ENCODE measurements at places on chromosomes 7 and 10.

GRCh38 chr10:80144696-80145131 lies 12.2 kb downstream of the PLAC9 start:
- DNase-seq: no peak

DNA sequence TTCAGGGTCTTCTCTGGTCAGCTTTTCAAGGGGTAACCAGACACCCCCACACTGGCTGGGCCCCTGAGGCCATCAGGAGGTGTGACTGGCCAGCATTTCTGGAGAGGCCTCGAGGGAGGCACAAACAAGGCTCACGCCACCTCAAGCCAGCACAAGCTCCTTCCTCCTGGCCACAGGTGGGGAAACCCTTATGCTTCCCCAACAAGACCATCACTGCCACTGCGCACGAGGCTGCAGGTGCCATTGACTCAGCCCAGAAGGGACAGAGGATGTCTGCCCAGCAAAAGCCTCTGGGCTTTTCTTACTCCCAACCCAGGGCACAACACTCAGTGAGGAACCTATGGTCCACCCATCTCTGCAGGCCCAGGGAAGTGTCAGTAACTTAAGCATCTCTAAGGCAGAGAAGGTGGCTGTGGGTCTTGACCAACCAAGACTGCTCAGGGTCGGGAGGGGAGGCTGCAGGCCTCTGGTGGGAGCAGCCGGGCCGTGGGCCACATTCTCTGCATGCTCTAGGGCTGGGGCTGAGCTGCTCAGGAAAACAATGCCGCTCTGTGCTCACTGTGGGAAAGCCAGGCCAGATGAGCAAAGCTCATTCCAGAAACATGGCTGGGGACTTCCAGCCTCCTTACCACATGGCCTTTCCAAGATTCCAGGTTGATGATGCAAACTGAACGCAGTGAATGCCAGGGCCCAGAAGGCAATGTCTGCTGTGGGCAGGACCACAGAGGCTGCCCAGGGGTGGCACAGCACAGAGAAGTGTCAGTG lies 24.2 kb upstream of the RASSF4 start:
- peak; percentile 58 for DNase-seq

DNA sequence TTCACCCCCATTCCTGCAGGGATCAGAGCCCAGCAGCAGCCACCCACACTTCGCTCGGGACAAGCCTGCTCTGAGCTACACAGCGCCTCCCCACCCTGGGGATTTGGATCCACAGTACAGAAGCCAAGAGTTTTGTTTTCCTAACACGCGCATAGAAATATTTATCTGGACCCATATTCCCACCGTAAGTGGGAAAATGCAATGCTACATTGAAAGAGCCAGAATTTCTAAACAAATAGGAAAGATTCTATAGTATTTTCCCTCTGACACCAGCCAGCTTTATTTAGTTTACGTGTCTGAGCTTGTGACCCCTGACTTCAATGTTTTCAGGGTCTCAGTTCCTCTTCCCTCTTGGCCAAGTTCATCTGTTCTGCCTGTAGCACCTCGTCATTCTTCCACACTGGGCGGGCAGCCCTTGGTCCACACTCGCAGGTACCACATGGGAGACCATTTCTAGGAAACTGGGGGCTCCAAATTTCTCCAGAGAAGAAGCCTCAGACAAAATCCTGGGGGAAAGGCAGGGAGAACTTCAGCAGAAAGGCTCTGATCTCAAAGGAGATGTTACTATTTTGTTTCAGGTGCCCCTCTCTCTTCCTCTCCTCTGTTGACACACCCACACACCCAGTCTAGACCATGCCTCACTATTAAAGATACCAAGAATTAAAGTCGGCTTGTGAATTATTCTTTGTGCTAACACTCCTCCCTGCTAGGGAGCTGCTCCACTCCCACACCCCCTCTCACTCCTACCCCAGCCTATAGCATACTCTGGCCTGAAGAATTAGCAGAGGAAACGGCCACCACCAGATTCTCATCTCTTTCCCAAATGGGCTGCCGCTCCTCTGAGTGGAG lies 116.0 kb upstream of the PCGF5 start:
- DNase-seq: peak; percentile 25

- DNase-seq: no peak
Observed at GRCh38 chr10:108051218-108051617, 886.7 kb upstream of the SORCS1 start.

DNA sequence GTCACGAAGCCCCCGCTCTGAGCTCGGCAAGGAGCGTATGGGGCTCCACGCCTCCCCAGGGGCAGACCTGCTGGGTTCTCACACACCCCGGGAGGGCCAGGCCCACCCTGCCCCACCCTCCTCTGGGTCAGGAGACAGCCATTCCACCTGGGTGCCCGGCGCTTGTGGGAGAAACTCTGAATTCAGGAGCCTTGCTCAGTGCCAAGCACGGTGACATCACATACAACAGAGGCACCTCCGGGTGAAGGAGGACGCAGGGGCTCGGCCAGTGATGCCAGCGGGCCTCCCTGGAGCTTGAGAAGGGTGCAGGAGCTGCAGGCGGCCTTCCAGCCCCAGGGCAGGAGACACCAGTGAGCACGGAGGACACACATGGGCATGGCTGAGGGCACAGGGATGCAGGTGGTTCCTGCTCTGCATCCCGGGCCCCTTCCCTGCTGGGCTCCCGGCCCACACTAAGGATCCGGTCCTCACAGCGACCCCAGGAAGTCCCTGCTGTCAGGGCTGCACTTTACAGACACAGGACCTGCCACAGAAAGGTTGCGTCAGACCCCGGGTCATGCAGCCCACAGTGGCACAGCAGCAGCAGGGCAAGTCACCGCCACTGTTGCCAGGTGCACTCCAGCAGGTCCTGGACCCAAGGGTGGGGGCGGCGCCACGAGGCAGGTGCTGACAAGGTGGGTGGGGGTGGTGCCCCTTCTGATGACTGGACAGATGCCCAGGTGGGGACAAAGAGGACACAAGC lies 108.0 kb downstream of the MAD1L1 start:
- no peak for DNase-seq

DNA sequence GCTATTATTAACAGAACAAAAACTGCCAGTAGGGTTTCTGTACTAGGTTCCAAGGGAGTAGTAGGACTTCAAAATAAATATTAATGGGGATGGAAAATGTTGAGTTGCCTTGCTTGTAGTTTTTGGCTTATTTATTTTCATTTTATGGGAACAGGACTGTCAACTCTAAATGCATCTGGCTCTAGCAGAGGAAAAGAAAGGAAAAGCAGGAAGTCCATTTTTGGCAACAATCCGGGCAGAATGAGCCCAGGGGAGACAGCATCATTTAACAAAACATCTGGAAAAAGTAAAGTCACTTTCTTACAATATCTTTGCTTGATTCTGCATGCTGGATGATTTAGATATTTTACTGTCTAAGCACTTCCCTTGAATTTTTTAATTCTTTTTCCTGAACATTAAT lies 69.4 kb downstream of the NOC3L start:
- DNase-seq: peak; percentile 97

- peak; percentile 20 for DNase-seq
Observed at GRCh38 chr7:27459021-27459730, 203.5 kb downstream of the HIBADH start.

DNA sequence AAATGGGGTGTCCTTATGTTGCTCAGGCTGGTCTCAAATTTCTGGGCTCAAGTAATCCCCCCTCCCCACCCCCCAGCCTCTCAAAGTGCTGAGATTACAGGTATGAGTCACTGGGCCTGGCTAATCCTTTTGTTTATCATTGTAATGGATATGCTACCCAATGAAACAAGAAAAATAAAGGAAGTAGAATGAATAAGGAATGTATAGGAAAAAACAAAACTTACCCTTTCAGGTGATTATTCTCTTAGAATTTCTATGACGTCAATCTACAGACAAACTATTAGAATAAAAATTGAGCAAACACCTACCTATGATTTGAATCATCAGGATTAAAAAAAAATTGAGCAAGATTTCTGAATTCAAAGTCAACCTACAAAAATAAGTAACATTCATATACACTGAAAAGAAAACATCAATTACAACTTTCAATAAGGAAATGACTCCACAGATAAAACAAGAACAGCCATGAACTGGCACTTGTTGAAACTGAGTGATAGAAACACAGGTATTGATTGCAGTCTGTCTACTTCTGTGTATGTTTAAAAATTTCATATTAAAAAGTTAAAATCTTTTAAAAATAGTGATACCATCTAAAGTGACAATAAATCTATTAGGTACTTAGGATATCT lies 12.2 kb downstream of the ADAM12 start:
- DNase-seq: no peak

- no peak for DNase-seq
Observed at GRCh38 chr7:2099048-2099957, 133.4 kb downstream of the MAD1L1 start.

GRCh38 chr7:139124084-139124914 lies 14.8 kb upstream of the ZC3HAV1 start:
- DNase-seq: no peak

DNA sequence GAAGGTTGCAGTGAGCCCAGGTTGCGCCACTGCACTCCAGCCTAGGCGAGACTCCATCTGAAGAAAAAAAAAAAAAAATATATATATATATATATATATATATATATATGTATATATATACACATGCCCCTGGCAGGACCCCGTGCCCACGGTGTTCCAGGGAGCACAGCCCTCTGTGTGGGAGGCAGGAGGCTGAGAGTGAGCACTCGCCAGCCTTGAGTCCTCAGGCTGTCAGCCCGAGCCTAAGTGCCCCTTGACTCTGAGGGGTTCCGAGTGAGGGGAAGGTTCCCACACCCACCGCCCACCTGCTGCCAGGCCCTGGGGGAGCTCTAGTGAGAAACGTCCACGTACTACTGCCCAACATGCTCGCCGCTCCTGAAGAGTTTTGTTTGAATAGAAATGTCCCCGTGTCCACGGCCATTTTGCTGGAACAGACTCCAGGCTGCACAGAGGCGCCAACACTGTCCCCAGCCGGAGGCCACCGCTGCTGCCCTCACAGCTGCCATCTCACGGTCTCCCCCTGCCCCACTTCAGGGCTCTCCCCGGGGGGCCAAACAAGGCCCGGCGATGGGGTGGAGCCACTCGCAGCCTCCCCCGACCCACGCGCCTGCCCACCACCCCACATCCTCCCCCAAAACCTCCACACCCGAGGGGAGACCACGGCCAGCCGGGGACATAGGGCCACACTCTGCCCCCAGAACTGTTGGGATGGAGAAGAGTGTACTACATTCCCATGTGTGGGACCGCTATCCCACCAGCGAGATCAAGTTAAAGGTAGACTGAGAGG lies 62.8 kb upstream of the EBF3 start:
- DNase-seq: no peak

DNA sequence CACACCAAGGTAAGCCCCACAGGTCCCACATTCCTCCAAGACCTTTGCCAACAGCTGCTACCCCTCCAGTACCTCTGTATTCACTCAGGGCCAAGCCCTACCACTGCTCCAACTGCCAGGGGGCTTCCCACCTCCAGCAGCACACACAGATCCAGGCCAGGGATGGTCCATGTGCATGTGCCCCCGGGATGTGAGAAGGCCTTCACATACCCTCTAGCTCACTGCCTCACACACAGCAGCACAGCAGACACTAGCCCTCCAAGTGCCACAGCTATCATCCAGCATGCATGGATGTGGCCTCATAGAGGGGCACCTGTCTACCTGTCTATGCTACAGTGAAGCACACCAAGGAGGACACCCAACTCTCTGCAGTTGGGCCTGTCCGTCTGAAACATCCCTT lies 488.8 kb downstream of the PLXNA4 start:
- no peak for DNase-seq

DNA sequence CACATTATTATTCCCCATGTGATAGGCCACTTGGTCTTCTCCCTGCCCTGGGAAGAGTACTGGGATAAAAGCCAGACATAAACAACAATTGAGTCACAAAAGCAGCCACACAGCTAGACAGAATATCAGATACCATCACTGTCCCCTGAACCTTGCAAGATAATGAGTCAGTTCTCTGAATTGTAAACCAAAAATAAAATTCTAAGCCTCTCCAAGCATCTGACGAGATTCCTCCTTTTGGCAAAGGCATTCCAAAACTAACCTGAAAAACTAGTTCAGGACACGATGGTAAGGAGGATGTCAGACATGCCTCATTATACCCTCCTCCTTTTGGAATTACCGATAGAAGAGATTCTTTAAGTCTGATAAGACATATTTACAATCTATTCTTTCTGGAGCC lies 450.7 kb downstream of the HTR7 start:
- DNase-seq: no peak

DNA sequence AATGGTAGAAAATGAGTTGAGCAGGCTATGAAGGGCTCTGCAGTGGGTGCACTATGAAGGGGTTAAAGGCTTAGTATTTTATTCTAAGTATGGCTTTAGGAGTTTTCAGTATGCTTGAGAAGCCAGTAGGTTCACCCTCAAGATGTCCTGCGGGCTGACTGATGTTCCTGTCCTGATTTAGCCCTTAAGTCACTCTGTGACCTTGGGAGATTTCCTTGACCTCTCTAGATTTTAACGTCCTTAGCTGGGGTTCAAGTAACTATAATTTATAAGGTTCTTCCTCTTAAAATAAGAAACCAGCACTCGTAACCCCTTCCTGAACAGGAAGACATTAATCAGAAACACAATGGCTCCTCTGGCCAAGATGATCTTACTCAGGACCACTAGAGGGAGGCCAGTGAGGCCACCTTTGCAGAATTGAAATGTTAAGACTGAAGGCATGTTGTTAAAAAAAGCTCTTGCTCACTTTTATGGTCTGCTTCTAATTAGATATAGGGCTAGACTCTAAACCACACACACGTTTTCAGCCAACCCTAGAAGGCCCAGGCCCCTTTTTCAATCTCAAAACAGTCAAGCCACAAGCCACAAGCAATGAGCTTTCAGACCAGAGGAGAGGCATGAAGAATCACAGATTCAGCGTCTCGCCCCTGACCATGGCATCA lies 41.9 kb downstream of the CDK1 start:
- no peak for DNase-seq

DNA sequence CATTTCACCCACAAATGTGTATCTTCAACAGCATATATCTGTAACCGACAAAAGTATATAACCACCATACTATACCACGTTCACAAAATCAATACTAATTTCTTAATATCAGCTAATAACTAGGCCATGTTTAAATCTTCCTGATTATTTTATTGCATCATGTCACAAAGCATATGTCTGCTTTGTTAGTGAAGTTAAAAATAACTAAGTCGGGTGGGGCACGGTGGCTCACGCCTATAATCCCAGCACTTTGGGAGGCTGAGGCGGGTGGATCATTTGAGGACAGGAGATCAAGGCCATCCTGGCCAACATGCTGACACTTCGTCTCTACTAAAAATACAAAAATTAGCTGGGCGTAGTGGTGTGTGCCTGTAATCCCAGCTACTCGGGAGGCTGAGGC lies 47.7 kb downstream of the HERC4 start:
- no peak for DNase-seq

DNA sequence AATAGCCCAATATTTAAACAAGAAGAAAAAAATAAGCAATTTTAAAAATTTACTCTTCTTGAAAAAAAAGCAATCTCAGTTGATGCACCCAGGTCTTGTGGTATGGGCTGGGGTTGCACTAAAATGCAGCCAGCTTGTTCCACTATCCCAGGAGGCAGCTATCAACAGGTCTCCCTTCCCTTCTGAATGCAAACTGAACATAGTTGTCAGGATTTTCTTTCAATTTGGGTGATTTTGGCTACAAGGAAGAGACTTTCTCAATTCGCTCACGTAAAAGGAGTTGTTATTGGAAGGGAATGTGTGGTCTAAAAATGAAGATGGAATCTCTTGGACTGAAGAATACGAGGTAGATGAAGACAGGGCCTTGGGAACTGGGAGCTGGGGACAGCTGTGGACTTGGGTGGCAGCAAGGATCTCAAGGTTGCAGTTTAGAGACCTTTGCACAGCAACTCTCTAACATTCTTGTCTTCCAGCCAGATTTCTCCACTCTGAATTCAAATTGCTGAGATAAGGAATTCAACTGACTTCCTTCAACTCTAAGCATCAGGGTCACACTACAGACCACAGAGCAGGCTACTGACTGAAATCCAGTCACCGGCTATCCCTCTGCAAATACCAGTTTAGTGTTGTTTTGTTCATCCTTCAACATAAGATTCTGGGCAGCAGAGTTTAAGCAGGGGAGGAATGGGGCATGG lies 3.1 kb upstream of the TMEM26 start:
- DNase-seq: no peak

All from muscle of arm (tissue), 14 donors.